ENCODE measurements at places on chromosomes 13 and 19.

DNA sequence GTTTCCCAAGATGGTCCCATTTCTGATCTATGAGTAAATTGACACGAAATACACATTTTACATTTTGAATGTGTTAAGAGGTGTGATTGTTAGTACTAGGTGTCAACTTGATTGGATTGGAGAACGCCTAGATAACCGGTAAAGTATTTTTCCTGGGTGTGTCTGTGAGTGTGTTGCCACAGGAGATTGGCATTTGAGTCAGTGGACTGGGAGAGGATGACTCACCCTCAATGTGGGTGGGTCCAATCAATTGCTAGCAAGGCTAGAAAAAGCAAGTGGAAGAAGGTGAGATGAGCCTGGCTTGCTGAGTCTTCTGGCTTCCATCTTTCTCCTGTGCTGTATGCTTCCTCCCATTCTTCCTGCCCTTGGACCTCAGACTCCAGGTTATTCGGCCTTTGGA lies 960.7 kb upstream of the PCDH9 start:
- DNase-seq = no peak

GRCh38 chr13:101829484-101829883 lies 377.0 kb downstream of the ITGBL1 start:
- DNase-seq = no peak

- no peak for DNase-seq
These were observed 2.3 kb upstream of the SLC25A15 start for GRCh38 chr13:40787062-40787461.

GRCh38 chr13:106846571-106847448 lies 278.9 kb upstream of the ARGLU1 start:
- DNase-seq = no peak

- DNase-seq = no peak
These were observed 22.3 kb upstream of the MYDGF start for GRCh38 chr19:4692251-4693077.

- no peak for DNase-seq
These were observed 7.8 kb downstream of the C19orf38 start for GRCh38 chr19:10855879-10856522.

- no peak for DNase-seq
These were observed 2.8 kb downstream of the TNFSF14 start for GRCh38 chr19:6667114-6667627.

GRCh38 chr19:39935364-39935661 lies 879 bp upstream of the FCGBP start:
- no peak for DNase-seq

- no peak for DNase-seq
These were observed 463.7 kb upstream of the SLITRK5 start for GRCh38 chr13:87207280-87208003.

- no peak for DNase-seq
These were observed 3.3 kb downstream of the GPX4 start for GRCh38 chr19:1106841-1107660.

- DNase-seq = no peak
These were observed 24.3 kb downstream of the GNG7 start for GRCh38 chr19:2678044-2678671.

DNA sequence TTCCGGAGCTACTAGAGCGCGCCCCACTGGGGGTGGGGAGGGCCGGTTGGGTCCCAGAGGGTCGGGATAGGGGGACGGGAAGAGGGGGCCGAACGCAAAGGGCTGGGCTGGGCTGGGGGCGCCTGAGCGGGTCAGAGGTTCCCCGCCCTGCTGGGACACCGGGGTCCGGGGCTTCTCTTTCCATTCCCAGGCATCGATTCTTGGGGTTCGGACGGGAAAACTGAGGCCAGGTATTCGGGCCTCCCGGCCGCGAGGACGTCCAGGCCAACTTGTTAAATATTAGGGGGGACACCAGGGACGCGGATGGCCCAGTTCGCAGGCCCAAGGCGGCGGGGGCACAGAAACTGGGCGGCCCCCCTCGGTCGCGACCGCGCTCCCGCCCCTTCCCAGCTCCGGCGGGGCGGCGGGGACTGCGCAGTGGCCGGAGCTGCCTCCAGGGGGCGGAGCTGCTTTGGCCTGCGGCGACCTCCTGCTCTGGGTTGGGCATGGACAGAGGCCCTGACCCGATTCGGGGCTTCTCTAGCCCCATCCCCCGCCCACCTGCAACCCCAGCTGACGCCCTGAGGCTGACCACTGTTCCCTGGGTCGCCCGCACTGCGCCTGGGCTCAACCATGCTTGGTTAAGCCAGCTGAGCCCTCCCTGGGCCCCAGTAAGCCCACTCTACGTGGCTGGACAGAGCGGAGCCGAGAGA lies 1.2 kb upstream of the KLF16 start:
- no peak for DNase-seq

DNA sequence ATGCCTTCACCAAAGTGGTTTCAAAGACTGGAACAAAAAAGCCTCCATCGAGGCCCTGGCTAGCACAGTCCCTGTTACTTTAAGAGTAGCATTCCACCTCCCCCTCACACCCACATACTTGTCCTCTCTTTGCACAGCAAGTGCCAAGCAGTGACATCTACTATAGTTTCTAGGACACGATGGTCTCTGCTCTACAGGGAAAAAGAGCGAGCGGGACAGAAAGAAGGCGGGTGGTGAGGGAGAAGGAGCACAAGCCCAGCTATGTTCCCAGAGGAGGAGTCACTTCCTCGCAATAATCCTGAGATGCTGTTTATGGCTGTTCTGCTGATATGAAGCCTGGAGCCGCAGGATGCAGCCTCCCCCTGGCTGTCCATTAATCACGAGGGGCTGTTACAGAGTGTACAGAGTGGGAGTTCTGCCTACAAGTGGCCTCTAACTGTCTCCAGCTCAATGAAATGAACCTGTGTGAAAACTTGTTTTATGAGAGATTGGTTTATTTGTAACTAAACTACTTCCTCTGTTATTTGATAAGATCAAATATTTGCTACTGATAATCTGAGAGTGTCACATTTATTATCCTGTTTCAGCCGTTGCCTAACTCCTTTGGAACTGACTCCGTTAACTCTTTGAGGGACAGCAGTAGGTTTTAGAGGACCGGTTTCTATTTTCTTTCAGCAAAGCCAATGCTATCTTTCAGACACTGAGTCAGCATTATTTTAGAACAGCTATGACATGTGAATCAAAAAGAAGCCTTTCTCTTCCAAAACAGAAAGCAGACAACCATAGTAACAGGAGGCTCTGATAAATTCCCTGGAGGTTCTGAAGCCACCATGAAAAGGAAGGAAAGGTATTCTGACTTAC lies 208.0 kb downstream of the SPRY2 start:
- no peak for DNase-seq

DNA sequence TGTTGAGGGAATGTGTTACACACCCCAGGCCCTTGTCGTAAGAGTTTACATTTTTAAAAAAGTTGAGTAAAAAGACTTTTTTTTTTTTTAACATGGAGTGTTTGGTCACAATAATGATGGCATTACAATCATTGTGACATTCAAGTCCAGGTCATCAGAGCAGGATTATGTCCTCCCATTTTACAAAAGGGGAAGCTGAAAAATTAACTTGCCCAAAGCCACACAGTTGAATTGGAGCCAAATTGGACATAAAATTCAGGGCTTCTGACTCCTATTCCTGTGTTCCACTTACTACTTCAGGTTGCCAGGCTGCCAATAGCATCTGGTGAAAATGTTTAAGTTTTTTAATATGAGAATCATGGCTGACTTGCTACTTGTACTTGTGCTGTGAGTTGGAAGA lies 49.3 kb downstream of the DLEU7 start:
- no peak for DNase-seq

- DNase-seq = no peak
These were observed 25.8 kb upstream of the SPATA13 start for GRCh38 chr13:24134757-24135156.

DNA sequence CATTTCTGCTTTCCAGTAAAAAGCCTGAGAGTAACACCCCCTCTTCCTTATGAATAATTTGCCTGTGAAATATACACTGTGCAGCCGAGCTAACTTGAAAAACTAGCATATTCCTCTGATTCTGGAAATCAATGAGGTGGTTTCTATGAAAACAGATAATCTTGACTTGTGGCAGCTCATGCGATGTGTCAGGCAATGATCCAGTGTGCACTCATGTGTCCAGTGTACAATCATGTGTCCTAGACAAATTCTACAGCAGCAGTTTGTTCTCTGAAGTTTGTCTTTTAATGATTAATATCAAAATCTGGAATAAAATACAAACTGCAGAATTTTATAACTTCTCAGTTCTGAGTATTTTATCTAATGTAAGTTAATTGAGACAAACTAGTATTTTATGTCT lies 2213.9 kb upstream of the PCDH20 start:
- no peak for DNase-seq

DNA sequence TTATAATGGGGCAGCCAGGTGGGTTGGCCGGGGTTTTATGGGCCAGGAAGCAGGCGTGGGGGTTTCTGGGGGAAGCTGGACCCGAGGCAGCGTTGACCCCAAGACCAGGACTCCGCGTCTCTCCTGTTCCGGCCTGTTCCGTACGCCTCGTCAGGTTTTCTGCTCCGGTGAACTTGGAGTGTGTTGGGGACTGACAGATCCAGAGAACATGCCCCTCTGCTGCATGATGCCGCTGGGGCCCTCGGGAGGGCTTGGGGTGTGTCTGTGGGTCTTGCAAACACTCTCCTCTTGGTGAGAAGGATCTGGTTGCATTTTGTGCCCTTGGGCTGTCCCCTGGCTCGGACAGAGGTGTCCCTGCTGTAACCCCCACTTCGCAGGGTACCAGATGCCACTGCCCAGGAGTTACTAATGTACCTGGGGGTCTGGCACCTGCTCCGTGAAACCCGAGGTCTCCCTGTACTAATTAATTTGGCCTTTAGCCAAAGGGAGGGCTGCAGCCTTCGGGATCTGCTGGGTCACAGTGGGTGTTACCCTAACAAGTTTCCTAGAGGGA lies 15.6 kb downstream of the KDM4B start:
- DNase-seq = no peak

DNA sequence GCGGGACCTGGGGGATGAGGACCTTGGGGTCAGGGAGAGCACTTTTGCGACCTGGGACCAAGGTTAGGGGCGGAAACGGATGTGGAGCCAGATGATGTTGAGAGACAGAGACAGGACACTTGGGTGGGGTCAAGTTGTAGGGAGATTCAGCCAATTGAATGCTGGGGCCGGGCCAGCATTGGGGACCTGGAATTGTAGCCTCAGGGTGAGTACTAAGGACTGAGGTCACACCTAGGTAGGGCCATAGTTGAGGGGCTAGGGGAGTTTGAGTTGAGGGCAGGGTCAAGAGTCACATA lies 1.2 kb downstream of the ALKBH7 start:
- no peak for DNase-seq

DNA sequence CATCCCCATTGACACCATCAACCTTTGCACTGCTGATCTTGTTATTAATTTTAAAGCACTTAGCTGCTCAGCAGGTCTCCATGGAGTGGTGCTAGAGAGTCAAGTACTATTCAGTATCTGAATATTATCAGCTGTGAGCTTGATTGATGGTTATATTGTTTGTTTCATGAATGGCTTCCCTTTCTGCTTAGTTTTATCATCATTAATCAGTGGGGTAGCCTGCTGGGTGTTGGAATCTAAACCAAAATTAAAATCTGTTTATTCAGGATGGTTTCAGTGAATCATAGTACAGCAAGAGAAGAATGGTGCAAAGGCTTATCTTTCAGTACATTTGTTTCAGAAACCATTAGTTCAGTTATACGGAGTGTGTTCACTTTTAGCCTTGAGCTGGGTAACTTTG lies 42.5 kb upstream of the SCEL start:
- peak; percentile 98 for DNase-seq

DNA sequence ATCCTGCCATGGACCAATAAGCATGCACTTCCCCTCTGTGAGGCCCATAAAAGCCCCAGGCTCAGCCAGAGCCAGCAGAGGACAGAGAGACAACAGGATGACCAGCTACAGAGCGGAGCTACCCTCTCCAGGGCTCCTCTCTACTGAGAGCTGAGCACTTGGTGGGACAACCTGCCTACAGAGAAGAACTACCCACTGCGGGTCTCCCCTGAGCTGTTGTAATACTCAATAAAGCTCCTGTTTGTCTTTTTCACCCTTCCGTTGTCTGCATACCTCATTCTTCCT lies 7.5 kb upstream of the BAX start:
- DNase-seq = no peak

- DNase-seq = no peak
These were observed 800.2 kb upstream of the MIR17HG start for GRCh38 chr13:90547272-90547790.

GRCh38 chr13:98370806-98371515 lies 193.9 kb upstream of the RNF113B start:
- DNase-seq = no peak

- DNase-seq = no peak
These were observed 21.8 kb upstream of the PNMA8B start for GRCh38 chr19:46517471-46517870.

- DNase-seq = no peak
These were observed 78.5 kb upstream of the NBEA start for GRCh38 chr13:34863360-34864135.
